ENCODE measurements at places on chromosomes 6 and 20.
A peak's percentile ranks its signal among the peaks of the same experiment; 100 is the strongest.

GRCh38 chr6:27295301-27296079, 16.6 kb downstream of the POM121L2 start:
- peak; percentile 15 for DNase-seq

DNA sequence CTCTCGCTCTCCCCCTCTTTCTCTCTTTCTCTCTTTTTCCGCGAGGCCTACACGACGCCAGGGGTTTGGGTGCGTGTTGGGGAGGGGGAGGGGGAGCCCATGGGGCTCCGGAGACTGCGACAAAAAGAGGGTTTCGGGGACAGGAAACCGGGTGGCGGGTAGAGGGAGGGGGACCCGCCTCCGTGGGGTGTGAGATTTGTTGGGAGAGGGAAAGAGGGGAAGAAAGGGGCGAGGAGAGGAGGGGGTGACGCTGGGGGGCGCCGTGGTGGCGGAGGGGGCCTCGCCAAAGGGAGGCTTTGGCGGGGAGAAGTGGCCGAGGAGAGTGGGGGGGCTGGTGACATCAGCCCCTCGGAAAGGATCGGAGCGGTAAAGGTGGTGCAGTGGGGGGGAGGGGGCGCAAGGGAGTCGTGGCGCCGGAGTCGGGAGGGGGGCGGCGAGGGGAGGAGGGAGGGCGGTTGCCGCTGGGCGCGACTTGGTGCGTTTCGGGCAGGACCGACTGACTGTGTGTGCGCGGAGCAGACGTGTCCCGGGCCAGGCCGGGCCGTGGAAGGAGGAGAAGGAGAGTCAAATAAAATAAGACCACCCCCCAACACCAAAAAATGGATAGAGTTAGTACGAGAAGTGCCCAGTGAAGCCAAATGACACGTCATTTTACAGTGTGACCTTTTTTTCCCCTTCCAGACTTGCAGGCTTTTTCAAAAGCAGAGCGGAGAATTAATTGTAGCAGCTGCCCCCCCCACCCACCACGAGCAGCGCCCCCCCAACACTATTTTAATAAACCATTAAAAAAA, 39.8 kb downstream of the GNAS start:
- peak; percentile 83 for DNase-seq

DNA sequence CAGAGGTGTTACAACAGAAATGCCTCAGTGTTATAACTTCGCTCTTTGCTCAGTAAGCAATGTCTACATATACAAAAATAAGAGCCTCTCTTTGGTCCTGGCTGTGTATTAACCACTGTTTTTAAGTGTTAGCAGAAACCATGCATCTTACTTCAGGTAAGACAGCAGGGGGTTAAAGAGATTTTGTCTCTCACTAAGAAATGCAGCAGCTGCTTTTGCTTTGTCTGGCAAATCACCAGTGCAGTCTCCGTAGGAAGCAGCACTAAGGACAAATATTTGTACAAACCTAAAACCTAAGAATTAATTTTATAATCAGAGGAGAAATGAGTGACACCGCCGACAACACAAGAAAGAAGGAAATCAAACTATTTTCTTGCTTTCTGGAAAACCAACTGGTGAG, 758 bp downstream of the SMIM28 start:
- no peak for DNase-seq

DNA sequence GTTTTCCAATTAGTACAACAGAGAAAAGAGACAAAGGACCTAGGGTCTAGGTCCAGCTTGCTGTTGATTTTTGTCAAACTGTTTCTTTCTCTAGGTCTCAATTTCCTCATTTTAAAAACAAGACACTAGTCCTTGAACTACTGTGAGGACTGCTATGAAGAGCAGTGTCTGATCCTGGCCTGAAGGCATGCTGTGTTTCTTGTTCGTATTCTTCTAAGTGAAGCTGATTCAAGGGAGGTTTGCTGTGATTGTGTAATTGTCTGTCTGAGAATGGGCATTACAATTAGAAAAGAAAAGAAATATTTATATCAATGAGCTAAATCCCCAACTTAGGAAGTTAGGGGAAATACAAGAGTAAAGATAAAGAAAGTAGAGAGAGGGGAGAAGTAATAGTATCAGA, 228.2 kb upstream of the SUPT3H start:
- DNase-seq: no peak

Measured in erythroblast (primary cell).